ENCODE measurements at places on chromosomes 13 and 19.

DNA sequence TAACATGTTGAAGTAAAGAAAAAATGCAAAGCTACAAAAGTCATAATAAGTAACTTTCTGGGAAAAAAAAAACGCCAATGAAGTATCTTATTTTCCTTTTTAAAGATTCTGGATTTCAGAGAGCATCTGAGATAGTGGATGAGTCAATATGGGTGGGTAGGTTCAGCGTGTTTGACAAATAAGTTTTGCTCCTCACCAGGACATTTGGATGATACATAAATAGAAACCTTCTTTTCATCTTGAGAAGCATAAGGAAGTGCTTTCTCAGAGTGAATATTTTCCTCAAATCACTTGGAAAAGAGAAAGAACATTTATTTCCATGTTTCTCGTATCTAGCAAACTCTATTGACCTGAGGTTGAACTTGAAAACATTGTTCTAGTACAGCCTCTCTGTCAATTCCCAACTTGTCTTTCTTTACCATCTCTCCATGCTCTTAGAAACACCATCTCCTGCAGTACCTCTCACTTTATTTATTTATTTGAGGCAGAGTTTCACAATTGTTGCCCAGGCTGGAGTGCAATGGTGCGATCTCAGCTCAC is 463.2 kb downstream of the KLF5 start:
- DNase-seq: peak; percentile 41

DNA sequence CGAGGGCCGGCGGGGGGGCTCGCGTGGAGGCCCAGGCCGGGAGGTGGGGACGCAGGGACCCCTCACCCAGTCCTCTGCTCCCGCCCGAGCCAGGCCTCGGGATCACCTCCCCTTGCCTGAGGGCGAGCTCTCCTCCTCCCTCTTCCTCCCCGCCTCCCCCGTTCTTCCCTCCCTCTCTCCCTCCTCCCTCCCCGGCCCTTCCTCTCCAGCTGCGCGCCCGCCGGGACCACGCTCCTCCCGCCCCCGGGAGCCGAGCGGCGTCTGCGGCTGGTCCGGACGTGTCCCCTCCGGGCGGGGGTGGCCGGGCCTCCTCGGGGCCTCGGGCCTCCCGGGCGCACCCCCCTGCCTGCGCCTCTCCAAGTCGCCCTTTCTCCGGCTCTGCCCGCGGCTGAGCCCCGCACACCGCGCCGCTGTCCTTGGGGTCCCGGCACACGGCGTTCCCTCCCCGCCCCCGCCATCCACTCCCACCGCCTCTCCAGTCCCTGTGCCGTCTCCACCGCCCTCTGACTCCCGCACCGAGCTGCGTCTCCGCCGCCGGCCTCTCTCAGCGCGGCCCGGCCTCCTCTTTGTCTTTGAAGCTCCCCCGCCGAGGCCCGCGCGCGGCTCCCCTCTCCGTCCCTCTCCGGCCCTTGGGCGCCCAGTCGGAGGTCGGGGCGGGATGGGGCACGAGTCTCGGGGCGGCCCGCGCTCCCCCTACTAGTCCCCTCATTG is 5.7 kb downstream of the SOX1 start:
- no peak for DNase-seq

GRCh38 chr13:78437781-78438180 is 165.6 kb downstream of the POU4F1 start:
- no peak for DNase-seq

DNA sequence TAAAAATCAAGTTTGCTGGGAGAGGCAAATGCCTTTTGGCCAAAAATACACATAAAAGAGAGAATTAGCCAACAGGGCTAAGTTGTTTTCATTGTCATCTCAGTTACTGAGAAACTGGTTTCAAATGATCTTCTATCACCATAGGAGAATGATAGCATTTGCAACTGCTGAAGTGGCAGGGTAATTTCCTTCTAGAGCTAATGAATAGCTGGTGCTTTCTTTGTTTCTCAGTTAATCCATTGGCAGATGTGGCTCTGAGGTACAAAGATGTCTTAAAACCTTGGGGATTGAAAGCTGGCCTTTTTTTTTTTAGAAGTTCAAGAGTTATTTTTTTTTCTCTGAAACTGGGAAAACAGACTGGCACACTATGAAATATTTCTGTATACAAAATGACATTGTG is 332.7 kb upstream of the KLF12 start:
- no peak for DNase-seq

DNA sequence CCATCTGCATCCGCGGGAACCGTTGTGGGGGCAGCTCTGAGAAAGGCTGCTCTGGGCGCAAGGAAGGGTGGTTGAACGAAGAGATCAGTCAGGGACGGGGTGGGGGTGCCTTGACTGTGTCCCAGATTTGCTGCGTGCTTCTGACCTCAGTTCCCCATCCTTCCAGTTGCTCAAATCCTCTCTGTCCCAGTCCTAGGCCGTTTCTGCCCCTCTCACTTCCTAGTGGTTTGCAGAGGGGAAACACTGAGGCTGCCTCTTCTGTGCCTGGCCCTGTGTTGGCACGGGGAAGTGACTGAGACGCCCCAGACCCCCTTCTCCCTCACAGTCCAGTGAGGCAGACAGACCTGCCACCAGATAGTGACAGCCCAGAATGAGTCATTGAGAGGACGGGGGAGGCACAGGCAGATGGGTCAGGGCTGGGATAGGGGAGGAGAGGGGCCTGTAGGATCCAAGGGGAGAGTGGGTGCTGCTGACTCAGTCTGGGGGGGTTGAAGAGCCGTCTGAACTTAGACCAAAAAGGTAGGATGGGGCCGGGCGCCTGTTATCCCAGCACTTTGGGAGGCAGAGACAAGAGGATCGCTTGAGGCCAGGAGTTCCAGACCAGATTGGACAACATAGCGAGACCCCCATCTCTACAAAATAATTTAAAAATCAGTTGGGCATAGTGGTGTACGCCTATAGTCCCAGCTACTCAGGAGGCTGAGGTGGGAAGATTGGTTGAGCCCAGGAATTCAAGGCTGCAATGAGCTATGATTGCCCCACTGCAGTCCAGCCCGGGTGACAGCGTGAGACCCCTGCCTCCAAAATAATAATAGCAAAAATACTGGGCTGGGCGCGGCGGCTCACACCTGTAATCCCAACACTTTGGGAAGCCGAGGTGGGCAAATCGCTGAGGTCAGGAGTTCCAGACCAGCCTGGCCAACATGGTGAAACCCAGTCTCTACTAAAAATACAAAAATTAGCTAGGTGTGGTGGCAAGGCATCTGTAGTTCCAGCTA is 26.5 kb downstream of the NUMBL start:
- no peak for DNase-seq
